ENCODE measurements at places on chromosomes 11 and 22. TPM values are rescaled to one million over a fixed set of nuclear protein-coding genes. Genes with fewer than 3 reads are reported as not detected.

DLAT gene
- 42.1 TPM for total RNA-seq

DNA sequence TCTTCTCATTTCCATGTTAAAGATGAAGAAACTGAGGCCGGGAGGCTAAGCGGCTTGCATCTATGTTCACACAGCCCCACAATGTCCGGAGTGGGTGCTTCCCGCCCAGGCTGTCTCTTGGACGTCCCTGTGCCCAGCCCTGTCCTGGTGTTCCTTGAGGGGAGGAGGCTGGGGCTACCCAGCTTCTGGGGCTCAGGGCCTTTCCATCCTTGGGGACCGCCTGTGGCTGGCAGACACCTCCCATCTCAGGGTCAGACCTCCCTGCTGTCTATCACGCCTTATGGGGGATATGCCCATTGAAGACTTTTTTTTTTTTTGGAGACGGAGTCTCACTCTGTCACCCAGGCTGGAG, 95.5 kb downstream of the WNT7B start:
- DNase-seq: no peak

ANKK1 gene
- total RNA-seq: 0.50 TPM

DNA sequence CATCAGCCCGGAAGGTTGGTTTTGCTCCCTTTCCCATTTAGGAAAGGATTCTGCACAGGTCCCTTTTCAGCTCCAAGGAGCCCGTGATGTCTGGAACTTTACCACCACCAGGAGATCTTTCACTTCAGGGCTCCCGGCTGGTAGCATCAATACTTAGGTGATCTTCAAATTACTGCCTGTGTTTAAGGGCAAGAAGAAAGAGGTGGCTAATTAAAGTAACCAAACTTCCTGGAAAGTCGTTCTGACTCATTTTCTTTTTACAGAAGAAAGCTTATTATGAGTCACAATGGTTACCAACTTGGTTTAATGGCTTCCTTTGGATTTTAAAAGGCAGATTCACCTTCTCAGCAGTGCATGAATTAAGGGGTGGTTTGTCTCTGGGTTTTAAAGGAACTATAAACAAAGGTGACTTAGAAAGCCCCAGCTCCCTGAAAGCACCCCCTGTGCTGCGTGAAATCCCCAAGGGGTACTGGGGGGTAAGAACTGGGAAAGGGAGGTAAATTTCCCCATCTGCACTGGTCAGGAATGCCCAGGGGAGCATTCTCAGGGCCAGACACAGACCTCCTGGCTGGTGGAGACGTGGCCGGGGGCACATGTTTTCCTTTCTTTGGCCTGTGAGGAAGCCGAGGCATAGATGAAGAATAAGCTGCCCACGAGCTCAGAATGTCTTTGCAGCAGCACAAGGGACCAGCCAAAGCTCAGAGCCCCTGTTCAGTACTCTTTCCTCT, 8.8 kb downstream of the POU2F3 start:
- peak; percentile 71 for DNase-seq

DNA sequence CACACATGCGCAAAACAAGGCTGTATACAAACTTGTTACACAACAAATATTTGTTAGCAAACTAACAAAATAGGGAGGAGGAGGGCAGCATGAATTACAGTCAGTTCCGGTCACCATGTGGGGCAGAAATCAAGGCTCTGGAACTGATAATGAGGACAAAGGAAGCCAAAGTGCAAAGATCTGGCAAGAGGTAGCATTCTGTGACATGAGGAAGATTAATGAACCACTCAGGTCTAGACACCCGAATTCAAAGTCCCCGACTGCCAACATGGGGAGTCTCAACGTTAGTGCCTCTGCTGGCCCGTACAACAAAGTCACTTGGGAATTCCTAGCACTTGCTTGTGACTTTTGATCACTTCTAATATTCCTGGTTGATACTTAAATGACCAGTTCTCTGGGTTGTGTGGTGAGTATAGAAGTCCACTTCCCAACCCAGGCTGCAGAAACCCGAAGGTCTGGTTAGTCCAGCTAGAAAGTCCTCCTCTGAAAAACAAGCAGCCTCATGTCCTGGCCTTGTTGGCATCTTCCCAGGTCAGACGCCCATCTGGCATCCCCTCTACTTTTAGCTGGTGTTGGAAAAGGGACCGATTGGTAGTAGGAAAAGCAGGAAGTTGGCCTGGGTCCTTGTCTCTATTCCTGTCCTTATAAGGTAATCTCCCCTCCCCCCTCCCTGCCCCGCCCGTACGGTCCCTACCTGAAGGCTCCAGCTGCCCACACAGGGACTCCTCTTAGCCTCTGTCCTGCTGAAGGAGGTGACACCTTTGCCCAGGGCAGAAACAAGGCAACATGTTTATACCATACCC, 1.6 kb downstream of the SUN2 start:
- DNase-seq: no peak

HYLS1 gene
- 5.5 TPM for total RNA-seq

DNA sequence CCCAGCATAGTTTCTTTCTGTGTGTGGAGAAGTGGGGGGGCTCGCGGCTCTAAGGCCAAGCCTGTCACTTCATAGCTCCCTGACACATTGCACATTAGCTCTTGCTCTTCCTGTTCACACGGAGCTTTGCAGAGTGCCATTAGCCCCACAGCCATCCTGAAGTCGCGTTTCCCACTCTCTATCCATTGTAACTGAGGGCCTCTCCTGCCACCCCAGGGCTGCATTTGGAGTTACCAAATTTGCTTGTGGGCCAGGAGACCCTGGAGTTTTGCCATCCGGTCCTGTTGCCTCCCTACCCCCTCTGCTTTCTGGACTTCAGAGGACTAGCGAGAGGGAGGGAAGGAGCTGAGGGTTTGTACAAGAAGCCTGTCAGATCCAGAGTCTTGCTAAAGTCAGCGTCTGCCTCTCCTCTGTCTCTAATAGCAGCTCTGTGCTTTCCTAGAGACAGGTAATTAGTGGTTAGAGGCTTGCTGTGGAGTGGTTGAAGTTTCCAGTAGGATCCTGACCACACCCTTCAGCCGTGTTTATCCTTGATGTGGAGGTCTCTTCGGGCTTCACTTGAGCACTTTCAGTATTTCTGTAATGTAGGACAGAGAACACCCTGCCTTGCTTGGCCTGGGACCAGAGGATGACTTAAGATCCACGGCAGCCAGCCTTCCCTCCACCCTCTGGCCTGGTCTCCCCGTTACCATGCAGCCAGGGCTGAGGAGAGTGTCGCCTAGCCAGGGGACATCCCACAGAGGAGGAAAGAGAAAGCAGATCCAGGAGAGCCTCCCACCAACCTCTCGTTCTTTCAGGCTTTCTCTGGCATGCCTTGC, 14.1 kb downstream of the DCPS start:
- no peak for DNase-seq

MOV10L1 gene
- total RNA-seq: 0.21 TPM

FANCF gene
- 19.2 TPM for total RNA-seq

DNA sequence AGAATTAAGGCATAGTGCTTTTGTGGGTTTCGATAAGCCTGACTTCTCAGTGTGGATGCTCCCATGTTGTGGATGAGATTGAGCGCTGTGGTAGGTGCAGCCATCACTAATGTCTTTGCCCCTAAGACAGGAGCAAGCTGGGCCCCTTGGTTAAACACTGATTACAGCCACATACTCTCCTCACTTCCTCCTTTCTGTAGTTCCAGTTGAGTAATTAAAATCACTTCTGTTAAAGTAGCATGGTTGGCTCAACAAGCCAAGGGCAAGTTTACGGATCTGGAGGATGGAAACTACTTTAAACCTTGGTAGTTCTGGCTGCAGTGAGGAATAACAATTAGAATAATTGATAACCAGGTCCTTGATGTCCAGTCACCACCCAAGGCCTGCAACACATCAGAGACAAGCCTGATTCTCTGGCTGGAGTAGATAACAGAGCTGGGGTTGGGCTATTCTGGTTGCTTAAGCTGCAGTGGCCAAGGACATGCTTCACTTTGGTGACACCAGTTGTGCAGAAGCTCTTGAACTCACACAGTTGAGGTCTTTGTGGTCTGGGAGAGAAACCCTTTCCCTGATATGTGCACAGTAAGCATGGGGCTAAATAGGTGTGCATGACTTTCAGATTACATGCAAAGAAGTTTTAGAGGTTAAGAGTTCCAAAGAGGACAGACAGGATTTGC, 81.3 kb downstream of the KIRREL3 start:
- no peak for DNase-seq

POTEH gene
- total RNA-seq: not detected

CLCF1 gene
- 33.1 TPM for total RNA-seq

DNA sequence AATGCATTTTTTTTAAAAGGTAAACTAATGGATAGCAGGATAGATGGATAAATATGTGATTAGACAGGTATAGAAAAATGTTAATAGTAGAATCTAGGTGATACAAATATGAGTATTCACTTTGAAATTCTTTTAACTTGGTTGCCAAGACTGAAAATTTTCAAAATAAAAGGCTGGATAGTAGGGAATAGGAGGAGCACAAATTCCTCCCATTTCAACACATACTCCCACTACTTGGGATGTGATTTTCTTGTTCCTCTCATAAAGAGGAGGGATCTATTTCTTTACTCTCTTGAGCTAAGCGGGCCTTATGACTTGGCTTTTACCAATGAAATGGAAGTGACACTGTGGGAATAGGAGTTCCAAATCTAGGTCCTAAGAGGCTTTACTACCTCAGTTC, 35.9 kb downstream of the PIK3C2A start:
- no peak for DNase-seq

GRCh38 chr11:93330446-93330984, at the start of gene DEUP1:
Gene DEUP1, plus strand, starts transcription at chr11:93330742. Its CDS starts 1,518 bp downstream, at chr11:93332260.
- DNase-seq: no peak

RGL4 gene
- not detected for total RNA-seq

- DNase-seq: no peak
Measured at GRCh38 chr11:19558189-19558986, 154.2 kb upstream of the NAV2 start.

DNA sequence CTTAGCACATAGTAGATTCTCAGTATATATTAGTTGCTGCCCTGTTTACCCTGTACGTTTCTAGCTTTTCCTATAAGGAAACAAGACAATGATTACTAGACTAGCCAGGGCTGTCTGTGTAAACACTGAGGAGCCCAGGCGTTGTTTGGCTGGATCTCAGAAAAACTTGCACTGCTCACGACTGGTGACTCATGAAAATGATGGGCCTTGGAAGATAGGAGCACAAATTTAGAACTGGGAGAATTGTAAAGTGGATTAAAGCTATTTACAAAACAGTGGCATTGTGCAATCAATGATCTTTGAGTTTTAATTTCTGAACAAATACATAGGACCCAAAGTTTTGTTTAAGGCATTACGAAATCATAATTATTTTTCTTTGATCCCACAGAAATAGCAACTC, 276.9 kb downstream of the FAM76B start:
- DNase-seq: no peak
